Body of pancreas (tissue), 4 donors: ENCODE measurements at places on chromosomes 2 and 18.

- no peak overlapping the region for H3K4me3 ChIP-seq
- H3K27ac ChIP-seq = no peak overlapping the region
- H3K36me3 ChIP-seq = no peaks in the 10 kb centered on the region
- H3K27me3 ChIP-seq = no peaks in the 10 kb centered on the region
- no peak for DNase-seq
These were observed 497.6 kb upstream of the TCF4 start for GRCh38 chr18:56085551-56085950.

- no peaks in the 10 kb centered on the region for H3K4me1 ChIP-seq
- H3K36me3 ChIP-seq = no peaks in the 10 kb centered on the region
- no peak overlapping the region for H3K27ac ChIP-seq
- H3K4me3 ChIP-seq = no peak overlapping the region
These were observed 322.9 kb upstream of the HS6ST1 start for GRCh38 chr2:128641421-128642080.

- H3K27ac ChIP-seq = no peak overlapping the region
- no peaks in the 10 kb centered on the region for H3K4me1 ChIP-seq
- no peaks in the 10 kb centered on the region for H3K36me3 ChIP-seq
- H3K27me3 ChIP-seq = no peaks in the 10 kb centered on the region
- no peak overlapping the region for H3K4me3 ChIP-seq
These were observed 170.6 kb downstream of the TWIST2 start for GRCh38 chr2:239018271-239019182.

GRCh38 chr2:222404151-222404905 lies 20.0 kb upstream of the SGPP2 start:
- no peak overlapping the region for H3K27ac ChIP-seq
- no peaks in the 10 kb centered on the region for H3K4me1 ChIP-seq
- DNase-seq = no peak
- no peak overlapping the region for H3K4me3 ChIP-seq
- no peaks in the 10 kb centered on the region for H3K36me3 ChIP-seq

DNA sequence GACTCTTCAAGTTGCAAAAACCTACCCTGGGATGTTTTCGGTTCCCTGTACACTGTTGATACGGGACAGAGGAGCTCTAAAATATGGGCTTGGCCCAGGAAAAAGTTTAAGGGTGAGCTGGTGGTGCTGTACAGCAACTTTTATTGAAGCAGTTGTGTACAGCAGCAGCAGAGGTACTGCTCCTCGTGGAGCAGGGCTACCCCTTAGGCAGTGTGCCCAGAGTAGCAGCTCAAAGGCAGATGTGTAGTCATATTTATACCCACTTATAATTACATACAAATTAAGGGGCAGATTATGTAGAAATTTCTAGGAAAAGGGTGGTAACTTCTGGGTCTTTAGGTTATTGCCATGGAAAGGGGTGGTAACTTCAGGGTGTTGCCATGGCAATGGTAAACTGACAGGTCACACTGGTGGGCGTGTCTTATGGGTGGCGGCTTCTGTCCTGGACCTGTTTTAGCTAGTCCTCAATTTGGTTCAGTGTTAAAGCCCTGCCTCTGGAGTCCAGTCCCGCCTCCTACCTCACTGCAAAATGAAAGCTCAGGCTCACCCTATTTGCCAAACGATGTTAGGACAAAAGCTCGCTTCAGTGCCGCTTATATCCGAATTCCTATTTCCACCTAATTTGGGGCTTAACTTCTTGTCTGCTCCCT lies 203.2 kb downstream of the ETAA1 start:
- H3K4me1 ChIP-seq = peaks cover 5% of the 10 kb centered on the region
- DNase-seq = no peak
- H3K27ac ChIP-seq = no peak overlapping the region
- H3K27me3 ChIP-seq = no peaks in the 10 kb centered on the region

GRCh38 chr2:96485751-96486651 lies 19.2 kb downstream of the NEURL3 start:
- DNase-seq = peak; percentile 66
- peaks cover 19% of the 10 kb centered on the region for H3K4me1 ChIP-seq
- H3K27ac ChIP-seq = peak overlapping the region; percentile 92
- H3K27me3 ChIP-seq = no peaks in the 10 kb centered on the region
- no peaks in the 10 kb centered on the region for H3K36me3 ChIP-seq

GRCh38 chr2:231009236-231009919 lies 13.5 kb downstream of the SPATA3 start:
- H3K36me3 ChIP-seq = no peaks in the 10 kb centered on the region
- no peak overlapping the region for H3K4me3 ChIP-seq
- no peak for DNase-seq
- no peaks in the 10 kb centered on the region for H3K27me3 ChIP-seq
- H3K27ac ChIP-seq = no peak overlapping the region

- no peak overlapping the region for H3K27ac ChIP-seq
- H3K4me3 ChIP-seq = no peak overlapping the region
- no peak for DNase-seq
- H3K27me3 ChIP-seq = no peaks in the 10 kb centered on the region
- H3K36me3 ChIP-seq = no peaks in the 10 kb centered on the region
These were observed 25.4 kb upstream of the PID1 start for GRCh38 chr2:229296536-229296935.

DNA sequence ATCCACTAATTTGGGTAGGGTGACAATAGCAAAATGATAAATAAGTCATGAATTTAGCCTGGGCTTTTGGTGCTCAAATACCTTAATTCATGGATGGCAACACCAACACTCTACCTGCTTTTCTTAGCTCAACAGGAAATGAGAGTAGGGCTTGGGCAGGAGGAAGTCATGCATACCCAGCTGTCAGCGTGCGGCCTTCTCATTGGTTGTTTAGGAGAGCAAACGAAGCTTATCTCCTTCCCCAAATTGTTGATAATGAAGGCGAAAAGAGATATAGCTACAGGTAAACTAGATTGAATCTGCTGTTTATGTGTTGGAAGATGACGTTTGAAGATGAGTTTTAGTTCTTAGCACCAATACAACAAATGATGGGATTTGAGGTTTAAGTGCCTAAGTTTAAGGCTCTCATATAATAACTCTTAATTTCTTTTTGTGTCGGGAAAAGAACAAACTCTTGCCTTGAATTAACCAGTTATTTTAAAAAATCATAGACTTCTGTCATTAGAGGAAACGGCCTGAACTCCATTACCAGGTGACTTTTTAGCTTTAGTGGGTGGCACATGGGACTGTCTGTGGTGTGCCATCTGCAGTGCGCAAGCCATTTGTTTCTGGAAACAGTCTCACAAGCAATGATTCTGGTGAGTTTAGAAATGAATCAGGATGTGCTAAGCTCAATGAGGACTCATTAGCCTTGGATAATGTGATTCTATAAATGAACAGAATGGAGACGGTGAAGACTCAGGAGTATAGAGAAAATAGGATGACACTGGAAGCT lies 19.8 kb downstream of the MAP4K4 start:
- H3K27ac ChIP-seq = no peak overlapping the region
- H3K36me3 ChIP-seq = no peaks in the 10 kb centered on the region
- H3K4me1 ChIP-seq = peaks cover 6% of the 10 kb centered on the region
- no peak overlapping the region for H3K4me3 ChIP-seq
- no peak for DNase-seq
- no peaks in the 10 kb centered on the region for H3K27me3 ChIP-seq

- peaks cover 33% of the 10 kb centered on the region for H3K4me1 ChIP-seq
- DNase-seq = no peak
- H3K36me3 ChIP-seq = no peaks in the 10 kb centered on the region
- H3K27ac ChIP-seq = peak overlapping the region; percentile 81
These were observed 49.9 kb upstream of the RTN4 start for GRCh38 chr2:55099878-55100820.

DNA sequence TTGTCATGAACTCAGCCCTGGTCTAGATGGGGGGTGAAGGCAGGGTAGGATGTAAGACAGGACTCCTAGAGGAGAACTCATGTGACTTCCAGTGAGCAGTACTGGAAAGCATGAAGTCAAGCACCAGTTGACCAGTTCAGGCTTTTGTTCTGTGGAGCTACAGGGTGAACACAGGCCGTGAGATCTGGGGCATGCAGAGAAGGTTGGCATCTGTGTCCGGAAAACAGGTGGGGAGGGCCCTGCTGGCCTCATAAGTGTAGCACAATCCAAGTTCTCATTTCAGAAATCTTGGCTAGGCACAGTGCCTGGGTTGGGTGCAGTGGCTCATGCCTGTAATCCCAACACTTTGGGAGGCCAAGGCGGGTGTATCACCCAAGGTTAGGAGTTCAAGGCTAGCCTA lies 50.9 kb upstream of the SPATS2L start:
- H3K36me3 ChIP-seq = no peaks in the 10 kb centered on the region
- DNase-seq = peak; percentile 43
- no peaks in the 10 kb centered on the region for H3K27me3 ChIP-seq
- H3K4me1 ChIP-seq = peaks cover 52% of the 10 kb centered on the region

GRCh38 chr18:70354771-70355170 lies 65.9 kb downstream of the SOCS6 start:
- no peaks in the 10 kb centered on the region for H3K4me1 ChIP-seq
- H3K36me3 ChIP-seq = no peaks in the 10 kb centered on the region
- no peak overlapping the region for H3K4me3 ChIP-seq
- DNase-seq = no peak
- no peaks in the 10 kb centered on the region for H3K27me3 ChIP-seq

- H3K36me3 ChIP-seq = no peaks in the 10 kb centered on the region
- no peaks in the 10 kb centered on the region for H3K27me3 ChIP-seq
- H3K4me3 ChIP-seq = no peak overlapping the region
These were observed 21.7 kb downstream of the LBH start for GRCh38 chr2:30252723-30253701.

DNA sequence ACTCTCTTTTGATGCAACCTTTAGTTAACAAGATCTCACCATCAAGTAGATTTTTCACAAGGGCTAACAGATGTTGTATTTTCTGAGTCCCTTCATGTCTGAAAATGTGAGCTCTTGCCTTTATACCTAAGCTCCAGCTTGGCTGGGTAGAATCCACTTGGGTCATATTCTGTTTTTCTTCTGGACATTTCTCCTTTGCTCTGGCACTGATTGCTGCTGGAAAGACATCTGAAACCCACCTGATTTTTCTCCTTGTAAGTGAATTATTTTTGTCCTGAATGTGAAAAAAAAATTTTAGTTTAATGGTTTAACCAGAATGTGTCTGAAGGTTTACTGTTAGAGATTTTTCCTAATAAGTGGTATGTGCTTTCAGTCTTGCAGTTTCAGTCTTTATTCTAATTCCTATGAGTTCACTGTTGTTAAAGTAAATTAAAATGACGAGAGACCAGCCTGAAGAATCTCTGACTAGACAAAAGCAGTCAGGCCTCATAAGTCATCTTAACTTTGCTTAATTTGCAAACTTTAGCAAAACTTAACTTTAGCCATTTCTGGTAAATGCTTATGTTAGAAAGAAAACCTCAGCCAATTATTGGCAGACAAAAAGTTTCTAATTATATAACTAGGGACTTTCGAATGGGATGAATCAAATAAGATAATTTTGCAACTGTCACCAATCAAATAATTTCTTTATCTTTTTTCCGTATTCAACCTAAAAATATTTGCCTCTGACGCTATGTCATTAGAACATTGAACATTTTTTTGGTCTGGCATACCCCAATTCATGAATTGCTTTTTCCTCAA lies 70.8 kb downstream of the ACAA2 start:
- H3K27ac ChIP-seq = no peak overlapping the region
- no peaks in the 10 kb centered on the region for H3K36me3 ChIP-seq
- H3K4me3 ChIP-seq = no peak overlapping the region
- H3K27me3 ChIP-seq = no peaks in the 10 kb centered on the region
- H3K4me1 ChIP-seq = no peaks in the 10 kb centered on the region

DNA sequence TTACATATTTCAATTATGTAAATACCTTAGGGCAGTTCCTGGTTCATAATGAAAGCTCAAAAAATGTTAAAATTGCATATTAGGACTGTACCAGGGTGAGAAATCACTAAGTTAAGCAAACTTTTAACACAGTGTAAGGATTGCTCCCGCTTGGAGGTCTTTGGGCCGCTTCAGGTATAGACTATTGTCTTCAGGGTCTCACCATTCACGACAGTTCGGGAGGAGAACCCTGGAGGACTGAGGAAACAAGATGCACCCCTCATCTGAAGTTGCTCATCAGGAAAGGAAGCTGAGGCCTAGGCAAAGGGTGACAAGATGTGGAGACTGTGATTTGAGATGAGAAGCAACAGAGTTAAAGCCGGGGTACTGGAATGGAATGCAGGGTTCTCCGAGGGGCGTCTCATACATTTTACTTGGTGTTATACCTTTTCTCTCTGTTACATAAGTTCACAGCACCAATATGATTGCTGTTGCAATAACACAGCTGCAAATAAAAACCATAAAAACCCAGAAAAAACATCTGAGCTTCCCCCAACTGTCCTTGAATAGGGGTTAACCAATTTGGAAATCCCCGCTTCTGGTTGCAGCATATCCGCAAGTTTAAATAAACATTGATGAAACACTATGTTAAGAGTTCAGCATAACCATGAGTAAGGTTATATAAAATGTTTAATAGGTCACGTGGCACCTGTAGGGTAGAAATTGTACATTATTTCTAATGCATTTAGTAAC lies 40.1 kb downstream of the FBXO48 start:
- H3K36me3 ChIP-seq = no peaks in the 10 kb centered on the region
- no peak overlapping the region for H3K27ac ChIP-seq
- no peak overlapping the region for H3K4me3 ChIP-seq
- H3K27me3 ChIP-seq = no peaks in the 10 kb centered on the region
- no peaks in the 10 kb centered on the region for H3K4me1 ChIP-seq

GRCh38 chr2:102337481-102338386 lies 17.9 kb upstream of the IL18R1 start:
- H3K36me3 ChIP-seq = no peaks in the 10 kb centered on the region
- no peaks in the 10 kb centered on the region for H3K27me3 ChIP-seq

DNA sequence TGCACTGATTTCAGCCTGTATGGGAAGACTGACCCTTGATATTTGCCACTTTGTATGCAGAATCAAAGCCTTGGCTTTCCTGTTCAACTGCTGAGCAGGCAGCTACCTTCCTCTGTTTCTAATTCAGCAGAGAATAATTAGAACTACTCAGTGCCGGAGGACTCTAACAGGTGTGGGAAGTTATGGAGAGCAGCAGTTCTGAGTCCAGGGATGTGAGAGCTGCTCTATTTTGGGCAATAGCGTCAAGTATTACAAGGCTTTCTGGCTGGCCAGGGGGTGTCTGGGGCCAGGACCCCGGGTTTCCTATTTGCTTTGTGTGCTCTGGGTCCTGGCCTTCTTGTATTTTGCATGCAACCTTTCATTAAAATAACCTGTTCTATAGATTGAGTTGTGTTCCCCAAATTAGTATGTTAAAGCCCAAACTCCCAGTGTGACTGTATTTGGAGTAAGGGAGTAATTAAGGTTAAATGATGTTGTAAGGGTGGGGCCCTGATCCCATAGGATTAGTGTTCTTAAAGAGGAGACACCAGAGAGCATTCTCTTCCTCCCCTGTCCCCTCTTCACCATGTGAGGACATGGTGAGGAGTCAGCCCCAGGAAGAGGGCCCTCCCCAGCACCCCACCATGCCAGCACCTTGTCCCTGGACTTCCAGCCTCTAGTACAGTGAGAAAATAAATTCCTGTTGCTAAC lies 5.6 kb upstream of the NTSR2 start:
- H3K27me3 ChIP-seq = no peaks in the 10 kb centered on the region
- peaks cover 13% of the 10 kb centered on the region for H3K4me1 ChIP-seq
- H3K4me3 ChIP-seq = no peak overlapping the region
- no peak overlapping the region for H3K27ac ChIP-seq
- no peak for DNase-seq

DNA sequence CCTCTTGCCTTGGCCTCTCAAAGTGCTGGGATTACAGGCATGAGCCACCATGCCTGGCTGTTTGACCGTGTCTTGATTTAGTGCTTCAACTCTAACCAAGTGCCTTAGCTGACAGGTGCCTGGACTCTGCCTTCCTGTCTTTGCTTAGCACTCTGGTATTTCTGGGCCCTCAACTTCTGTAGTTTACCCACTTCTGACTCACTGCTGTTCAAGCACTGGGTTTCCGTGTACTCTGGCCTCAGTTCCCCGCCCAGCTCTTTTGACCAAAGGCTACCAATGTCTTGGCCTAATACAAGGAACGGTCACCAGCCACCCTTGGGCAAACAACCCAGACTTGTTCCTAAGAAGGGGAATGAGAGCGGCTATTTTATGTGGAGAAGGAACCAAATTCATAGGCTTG lies 35.7 kb upstream of the CABLES1 start:
- no peaks in the 10 kb centered on the region for H3K4me1 ChIP-seq
- H3K36me3 ChIP-seq = no peaks in the 10 kb centered on the region
- no peak overlapping the region for H3K27ac ChIP-seq
- no peaks in the 10 kb centered on the region for H3K27me3 ChIP-seq
